ENCODE measurements at places on chromosomes 5 and 9.

- no peak for DNase-seq
These were observed 11.6 kb downstream of the PSIP1 start for GRCh38 chr9:15499139-15499538.

DNA sequence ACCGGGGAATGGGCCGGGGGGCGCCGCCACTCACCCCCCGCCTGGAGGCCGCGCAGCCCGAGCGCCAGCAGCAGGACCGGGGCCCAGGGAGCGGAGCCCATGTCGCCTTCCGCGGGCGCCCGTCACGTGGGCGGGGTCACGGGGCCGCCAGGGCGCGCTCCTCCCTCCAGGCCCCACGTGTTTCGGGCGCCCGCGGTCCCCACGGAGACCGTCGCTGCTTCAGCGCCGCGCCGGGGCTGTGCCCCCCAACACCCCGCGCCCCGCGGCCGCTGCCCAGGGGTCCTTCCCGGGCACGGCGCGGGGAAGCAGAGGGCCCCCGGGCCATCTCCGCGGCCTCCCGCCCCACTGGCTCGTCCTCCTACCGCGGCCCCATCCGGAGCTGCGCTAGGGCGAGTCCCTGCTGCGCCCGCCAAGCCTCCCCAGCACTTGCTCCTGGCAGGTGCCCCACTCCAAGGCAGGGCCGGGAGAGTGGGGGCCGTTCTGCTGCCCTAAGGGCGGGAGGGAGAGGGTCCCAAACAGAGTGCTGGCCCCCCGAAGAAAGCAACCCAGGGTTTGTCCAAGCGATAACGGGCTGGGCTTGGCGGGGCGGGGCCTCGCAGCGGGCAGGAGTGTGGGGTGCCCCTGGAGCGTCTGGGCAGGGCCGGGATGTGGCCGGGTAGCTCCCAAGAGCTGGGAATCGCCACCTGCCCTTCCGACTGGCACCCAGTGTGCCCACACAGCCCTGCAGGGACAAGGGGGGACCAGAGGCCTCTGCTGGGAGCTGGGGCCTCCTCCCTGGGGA, at the start of gene DPP7:
Gene DPP7, minus strand, starts transcription at position 121 of the 781 bp plus-strand sequence. Its CDS starts 20 bp downstream, at position 101.
- DNase-seq = peak; percentile 86

- no peak for DNase-seq
These were observed 78.6 kb upstream of the KLF9 start for GRCh38 chr9:70493029-70493428.

DNA sequence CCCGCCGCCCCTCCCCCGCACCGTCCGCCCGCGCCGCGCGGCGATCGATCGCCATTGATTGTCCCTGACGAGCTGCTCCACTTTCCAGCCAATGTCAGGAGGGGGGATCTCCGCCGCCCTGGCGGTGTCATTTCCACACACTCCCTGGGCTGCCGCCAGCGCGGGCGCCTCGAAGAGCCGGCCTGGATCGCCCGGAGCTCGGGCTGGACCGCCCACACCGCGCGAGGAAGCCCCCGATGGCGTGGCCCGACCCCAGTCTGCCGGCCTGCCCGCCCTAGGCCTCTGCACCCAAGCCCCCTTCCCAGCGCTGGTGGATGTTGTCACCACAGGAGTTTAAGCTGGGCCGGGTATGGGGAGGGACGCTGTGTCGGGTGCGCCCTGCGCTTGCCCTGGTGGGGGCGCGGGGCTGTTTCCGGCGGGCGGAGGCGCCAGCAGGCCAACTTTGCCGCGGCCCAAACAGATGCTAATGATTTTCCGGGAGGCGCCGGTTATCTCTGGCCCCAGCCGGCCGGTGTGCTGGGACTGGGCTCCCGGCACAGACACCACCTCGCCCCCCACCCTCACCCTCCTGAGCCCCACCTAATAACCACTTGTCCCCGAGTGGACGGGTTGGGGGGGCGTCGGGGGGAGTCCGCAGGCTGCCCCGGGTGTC, 10.6 kb upstream of the CXXC5 start:
- DNase-seq = peak; percentile 93

- no peak for DNase-seq
These were observed 161.4 kb upstream of the GNA14 start for GRCh38 chr9:77809552-77809951.

GRCh38 chr5:128378196-128378595, 159.8 kb downstream of the FBN2 start:
- DNase-seq = no peak

- DNase-seq = no peak
These were observed 165.1 kb downstream of the RNF180 start for GRCh38 chr5:64330728-64331231.

DNA sequence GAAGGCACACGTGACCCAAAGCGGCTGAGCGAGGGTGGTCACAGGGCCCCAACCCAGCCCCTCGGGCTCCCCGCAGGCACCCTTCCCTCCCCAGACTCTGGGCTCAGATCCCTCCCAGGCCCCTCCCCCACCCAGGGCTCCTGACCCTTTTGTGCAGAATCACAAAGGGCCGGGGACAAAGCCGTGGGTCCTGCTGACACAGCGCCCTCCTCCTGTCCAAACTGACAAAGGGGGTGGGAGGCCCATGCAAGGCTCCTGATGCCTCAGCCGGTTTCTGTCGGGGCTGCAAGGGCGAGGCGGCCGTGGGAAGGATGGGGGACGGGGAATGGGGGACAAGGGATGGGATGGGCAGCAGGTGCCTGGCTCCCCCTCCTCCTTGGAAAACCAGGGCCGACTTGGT, 43.5 kb upstream of the UBAC1 start:
- DNase-seq = no peak

Data from DMS53 (cell line).